ENCODE measurements at places on chromosomes 13 and 19.
A peak's percentile ranks its signal among the peaks of the same experiment; 100 is the strongest.

GRCh38 chr19:16330368-16330801 lies 5.8 kb downstream of the KLF2 start:
- DNase-seq = peak; percentile 87

DNA sequence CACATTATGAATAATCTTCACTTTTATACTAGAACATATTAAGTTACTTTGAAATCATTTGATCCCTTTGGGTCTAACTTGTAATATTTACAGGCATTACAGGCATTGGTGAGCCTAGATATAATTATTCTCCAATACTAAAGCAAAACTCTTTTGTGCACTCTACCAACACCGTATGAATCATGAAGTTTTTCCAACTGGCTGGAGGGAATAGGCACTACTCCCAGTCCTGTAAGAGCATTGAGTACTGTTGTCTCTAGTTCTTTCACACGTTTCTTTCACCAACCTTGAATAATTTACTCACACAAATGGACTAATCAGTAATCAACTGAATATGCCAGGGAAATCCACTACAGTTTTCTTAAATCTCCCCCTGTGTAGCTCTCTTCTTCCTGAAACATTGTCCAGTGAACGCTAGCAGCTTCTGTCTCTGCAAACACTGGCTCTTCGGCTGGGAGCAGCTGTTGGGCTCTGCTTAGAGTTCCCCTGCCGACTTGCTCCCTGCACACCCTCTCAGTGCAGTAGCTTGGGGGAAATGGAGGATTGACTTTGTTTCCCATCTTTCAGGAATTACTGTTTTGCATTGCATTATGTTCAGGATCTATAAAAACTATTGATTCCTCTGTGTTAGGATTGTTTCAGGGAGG lies 476.7 kb downstream of the RFC3 start:
- no peak for DNase-seq

DNA sequence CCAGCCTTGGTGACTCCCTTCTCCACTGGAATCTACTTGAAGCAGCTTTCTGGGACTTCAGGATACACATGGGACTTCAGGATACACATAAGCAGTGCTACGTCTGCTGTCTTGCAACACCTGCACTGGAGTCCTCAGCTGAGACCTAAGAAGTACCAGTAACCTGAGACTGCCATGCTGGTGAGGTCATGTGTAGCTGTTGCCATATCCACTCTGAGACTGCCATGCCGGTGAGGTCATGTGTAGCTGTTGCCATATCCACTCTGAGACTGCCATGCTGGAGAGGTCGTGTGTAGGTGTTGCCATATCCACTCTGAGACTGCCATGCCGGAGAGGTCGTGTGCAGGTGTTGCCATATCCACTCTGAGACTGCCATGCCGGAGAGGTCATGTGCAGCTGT lies 937.9 kb downstream of the EFNB2 start:
- no peak for DNase-seq

DNA sequence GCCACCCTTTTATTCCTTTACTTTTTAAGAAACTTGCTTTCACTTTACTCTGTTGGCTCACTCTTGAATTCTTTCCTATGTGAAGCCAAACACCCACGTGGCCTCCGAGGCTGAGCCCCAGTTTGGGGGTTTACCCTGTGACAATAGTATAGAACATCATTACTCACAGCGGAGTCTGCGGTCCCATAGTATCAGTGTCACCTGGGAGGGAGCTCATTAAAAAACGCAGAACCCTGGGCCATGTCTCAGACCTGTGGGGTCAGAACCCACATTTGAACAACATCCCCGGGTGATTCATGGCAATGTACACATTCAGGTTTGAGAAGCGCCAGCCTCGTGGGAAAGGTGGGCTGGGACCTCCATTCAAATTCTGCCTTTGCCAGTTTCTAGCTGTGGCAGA lies 36.0 kb upstream of the UBL3 start:
- no peak for DNase-seq

- no peak for DNase-seq
Measured at GRCh38 chr19:31784671-31785101, 435.4 kb upstream of the TSHZ3 start.

DNA sequence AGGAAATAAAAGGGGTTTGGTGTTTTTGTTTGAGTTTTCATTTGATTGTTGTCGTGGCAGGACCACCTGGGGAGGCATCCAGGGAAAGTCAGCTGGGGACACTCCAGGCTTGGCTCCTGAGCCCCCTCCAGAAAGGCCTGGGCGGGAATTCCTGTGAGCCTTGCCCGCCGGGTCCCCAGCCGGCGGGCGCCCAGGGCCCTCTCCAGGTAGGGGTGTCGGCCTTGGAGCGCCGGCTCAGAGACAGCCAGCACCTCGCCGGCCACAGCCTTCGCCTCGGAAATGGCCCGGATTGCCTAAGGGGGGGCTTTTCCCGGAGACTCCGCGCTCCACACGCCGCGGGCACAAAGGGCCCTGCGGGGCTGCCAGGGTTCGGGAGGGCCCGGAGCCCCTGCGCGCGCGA lies 125.0 kb downstream of the TNFRSF19 start:
- no peak for DNase-seq

GRCh38 chr13:75934889-75935288 lies 298.8 kb downstream of the LMO7 start:
- DNase-seq = no peak

DNA sequence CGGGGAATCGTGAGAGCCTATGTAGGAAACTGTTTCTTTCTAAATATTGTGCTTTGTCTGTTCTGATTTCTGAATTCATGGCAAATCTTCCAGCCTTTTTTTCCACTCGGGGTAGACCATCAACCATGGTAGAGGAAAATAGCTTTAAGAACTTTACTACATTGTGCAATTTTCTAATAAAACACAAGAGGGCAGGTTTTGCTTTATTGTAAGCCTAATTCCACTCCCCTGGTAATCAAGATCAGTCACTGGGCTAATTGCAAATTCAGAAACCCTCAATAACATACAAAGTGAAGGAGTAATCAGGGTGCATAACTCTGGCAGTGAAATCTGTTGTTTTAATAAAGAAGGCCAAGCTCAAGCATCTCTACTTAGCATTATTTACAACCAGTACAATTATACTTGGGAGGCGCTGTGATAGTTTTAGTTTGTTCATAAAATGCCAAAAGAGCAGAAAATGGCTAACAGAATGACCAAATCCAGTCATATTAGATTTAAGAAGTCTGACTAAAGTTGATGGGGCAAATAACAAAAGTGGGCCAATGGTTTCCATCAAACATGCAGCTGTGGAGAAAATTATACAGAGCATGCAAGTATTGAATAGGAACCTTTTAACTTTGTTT lies 43.8 kb downstream of the DCT start:
- DNase-seq = no peak

DNA sequence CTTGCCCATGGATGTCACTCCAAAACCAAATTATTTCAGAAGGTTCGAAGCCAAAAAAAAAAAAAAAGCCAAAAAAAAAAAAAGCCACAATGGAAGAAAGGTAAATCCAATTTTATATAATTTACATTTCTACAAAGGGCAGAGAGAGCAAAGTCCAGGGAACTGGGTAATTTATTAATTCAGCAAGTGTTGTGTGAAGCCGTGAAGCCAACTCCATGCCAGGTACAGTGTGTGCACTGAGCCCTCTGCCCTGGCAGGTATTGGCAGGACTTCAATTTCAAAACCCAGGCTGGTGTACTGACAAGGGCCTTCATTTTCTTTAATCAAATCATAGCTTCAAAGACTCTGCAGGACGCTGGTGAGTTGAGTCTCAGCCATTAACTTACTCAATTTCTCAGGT lies 5.5 kb upstream of the RFPL4A start:
- no peak for DNase-seq

DNA sequence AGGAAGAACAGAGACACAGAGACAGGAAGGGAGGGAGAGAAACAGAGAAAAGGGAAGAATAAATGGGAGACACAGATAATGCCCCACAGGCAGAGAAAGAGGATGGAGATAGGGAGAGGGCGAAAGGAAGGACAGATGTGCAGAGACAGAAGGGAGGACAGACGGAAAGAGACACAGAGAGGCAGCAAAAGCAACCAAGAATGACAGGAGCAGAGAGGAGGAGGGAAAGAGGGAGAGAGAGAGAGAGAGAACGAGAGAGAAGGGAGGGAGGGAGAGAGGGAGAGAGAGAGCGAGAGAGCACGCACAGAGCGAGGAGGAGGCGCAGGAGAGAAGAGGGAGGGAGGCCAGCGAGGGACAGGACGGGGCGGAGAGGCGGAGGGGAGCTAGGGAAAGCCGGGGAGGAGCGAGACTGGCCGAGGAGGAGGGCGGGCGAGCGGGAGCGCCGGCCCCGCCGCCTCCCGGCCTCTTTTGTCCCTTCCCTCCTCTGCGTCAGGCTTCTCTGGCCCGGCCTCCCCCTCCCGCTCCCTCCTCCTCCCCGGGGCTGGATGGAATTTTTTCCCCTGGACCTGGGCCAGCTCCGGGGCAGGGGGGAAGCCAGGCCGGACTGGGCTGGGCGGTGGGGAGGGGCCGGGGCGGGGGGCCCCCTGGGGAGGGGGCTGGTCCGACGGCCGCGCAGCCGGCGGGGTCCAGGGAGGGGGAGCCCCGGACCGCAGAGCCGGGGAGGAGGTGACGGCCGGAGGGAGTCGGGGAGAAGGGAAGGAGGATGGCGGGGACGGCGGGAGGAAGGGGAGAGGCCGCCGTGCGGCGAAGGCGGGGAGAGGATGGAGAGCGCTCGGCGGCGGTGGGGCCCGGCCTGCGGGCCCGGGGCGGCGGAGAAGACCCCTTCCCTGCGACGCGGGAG lies 4.2 kb upstream of the SPACA6 start:
- no peak for DNase-seq

GRCh38 chr13:72284791-72285190 lies 417.8 kb upstream of the DACH1 start:
- DNase-seq = no peak

GRCh38 chr13:113539822-113540221 lies 44.7 kb upstream of the TFDP1 start:
- DNase-seq = no peak

GRCh38 chr19:34495416-34495815 lies 13.9 kb downstream of the WTIP start:
- no peak for DNase-seq

DNA sequence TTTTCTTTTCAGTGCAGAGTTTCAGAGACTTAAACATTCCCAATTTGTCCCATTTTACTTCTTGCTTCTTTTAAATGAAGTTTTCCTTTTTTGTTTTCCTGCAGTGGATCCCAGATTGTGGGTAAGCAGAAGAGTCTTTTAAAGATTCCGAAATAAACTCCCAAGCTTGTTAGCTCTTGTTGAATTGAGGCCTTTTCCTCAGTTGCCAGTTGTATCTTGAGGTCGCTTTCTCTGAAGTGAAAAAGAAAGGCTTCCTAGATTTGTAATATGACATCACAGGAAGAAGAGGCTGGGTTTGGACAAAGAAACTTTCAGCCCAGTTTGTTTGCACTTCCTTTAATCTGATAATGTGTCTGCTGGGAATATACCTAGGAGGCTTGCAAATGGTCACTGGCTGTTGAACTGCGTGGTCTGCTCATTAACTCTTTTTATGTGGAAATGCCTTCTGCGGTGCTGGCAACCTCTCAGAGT lies at the start of gene LPAR6:
LPAR6 (minus strand) TSS at position 233 of the 471 bp plus-strand sequence. CDS start 690 bp downstream, outside the sequence.
- no peak for DNase-seq

- DNase-seq = no peak
Measured at GRCh38 chr13:34416971-34417380, 525.1 kb upstream of the NBEA start.

DNA sequence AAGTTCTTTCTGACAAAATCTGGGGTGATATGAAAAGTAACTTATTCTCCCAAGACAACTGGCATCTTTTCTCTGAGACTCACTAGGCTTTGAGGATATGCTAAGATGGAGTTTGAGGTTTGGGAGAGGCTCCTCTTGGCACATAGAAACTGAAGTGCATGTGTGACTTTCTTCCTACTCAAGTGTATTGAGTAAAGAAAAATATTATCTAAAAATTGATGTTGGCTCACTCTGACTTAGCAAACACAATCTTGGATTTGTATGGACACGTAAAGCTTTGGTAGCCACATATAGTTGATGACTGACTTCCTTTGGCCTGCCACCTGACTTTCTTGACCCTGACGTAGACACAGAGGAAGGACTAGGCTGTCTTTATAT lies 71.1 kb upstream of the KLF12 start:
- DNase-seq = no peak

GRCh38 chr13:27135023-27135422 lies 36.6 kb downstream of the USP12 start:
- no peak for DNase-seq

- DNase-seq = no peak
Measured at GRCh38 chr19:51749979-51750378, 1.7 kb downstream of the FPR1 start.

GRCh38 chr13:35983206-35983605 lies 148.0 kb downstream of the DCLK1 start:
- no peak for DNase-seq

GRCh38 chr19:17560205-17560595 lies 4.8 kb downstream of the COLGALT1 start:
- no peak for DNase-seq

GRCh38 chr19:13860679-13861391 lies 16.1 kb upstream of the NANOS3 start:
- DNase-seq = no peak

GRCh38 chr13:27428160-27428559 lies 3.7 kb downstream of the GTF3A start:
- DNase-seq = no peak

DNA sequence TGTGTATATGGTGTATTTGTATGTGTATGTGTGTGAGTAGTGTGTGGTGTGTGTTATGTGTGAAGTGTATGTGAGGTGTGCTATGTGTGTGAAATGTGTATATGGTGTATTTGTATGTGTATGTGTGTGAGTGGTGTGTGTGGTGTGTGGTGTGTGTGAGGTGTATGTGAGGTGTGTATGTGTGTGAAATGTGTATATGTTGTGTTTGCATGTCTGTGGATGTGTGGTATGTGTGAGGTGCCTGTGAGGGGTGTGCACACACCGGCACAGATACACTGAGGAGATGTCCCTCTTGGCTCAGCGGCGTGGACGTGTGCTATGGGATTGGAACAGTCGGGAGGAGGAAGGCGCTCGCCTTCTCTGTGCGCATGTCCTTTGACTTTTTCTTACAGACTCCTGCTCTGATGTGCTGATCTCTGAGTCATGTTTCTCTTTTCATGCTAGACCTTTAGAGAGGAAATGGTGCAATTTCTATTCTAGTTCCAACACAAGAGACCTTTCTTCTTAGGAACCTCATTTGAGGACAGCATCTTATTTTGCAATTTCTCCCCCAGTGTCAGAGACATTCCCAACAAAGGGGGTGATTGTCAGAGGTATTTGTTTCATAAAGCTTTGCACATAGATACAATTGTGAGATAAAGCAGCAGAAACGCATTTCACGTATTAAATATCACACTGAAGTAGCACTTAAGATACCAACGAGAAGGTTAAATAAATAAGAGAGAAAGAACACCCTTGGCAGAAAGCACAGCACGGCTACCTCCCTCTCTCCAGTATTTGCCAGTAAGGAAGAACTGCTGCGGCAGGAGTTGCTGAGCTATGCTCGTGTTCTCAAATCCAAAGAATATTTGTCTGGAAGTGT lies 11.3 kb upstream of the TNFRSF19 start:
- DNase-seq = no peak
